Central memory CD4-positive, alpha-beta T cell (primary cell): ENCODE measurements at places on chromosomes 16 and 17.

DNA sequence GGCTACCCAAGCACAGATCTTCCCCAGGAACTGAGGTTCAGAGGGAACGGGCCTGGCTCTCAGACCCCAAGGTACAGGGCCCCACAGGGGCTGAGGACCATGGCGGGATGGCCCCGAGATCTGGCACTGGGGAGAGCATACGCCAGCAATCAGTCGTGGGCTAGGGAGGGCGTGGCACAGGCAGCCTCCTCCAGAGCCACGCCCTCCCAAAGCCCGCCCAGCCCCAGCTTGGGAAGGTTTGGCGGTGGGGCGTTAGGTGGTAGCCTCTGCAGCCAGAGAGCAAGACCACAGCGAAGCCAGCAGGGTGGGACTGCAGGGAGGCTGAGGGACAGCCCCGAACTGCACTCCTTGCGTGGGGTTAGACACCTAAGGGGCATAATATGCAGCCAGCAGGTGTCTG, 11.6 kb downstream of the WNT9B start:
- no peak for DNase-seq

DNA sequence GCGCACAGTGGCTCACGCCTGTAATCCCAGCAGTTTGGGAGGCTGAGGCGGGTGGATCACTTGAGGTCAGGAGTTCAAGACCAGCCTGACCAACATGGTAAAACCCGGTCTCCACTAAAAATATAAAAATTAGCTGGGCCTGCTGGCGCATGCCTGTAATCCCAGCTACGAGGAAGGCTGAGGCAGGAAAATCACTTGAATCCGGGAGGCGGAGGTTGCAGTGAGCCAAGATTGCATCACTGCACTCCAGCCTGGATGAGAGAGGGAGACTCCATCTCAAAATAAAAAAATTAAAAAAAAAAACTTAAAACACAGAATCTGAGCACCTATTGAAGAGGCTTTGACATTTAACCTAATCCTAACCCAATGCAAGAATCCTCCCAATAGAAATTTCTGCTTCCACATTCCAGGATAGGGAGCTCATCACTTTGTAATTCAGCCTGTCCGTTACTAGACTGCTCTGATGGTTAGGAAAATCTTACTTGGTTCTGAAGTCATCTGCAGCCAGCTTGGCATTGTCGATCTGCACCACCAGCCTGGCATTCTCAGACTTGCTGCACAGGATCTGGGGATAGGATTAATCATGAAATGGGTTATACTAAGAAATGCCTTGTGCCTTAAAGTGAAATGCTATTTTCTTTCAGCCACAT, 2.1 kb downstream of the KRT33B start:
- no peak for DNase-seq

- no peak for DNase-seq
Measured at GRCh38 chr17:47942096-47942510, 732 bp downstream of the PNPO start.

GRCh38 chr16:14070555-14070876, 603 bp upstream of the MRTFB start:
- DNase-seq, result no peak

- DNase-seq, result no peak
Measured at GRCh38 chr16:28289048-28289447, 3.3 kb upstream of the SBK1 start.

DNA sequence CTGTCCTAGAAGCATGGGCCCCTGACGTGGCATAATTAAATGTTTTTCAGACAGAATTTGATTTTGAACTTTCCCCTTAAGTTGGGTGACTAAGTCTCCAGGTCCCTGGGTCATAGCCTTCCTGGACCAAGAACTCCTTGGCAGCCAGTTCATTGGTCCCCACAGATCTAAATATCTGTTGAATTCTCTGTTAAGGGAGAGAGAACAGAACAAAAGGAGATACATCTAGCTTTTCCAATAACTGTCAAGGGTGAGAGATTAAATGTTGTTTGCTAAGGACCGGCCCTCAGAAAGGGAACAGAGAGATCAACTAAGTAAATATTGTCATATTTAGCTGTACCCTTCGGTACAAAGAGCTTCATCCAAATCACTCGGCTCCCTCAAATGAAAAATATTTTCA, 78.2 kb upstream of the NOL11 start:
- no peak for DNase-seq

GRCh38 chr16:8607214-8607613, 14.3 kb upstream of the METTL22 start:
- no peak for DNase-seq

GRCh38 chr17:44385287-44386181, 3.9 kb downstream of the ITGA2B start:
- DNase-seq, result peak; percentile 72

DNA sequence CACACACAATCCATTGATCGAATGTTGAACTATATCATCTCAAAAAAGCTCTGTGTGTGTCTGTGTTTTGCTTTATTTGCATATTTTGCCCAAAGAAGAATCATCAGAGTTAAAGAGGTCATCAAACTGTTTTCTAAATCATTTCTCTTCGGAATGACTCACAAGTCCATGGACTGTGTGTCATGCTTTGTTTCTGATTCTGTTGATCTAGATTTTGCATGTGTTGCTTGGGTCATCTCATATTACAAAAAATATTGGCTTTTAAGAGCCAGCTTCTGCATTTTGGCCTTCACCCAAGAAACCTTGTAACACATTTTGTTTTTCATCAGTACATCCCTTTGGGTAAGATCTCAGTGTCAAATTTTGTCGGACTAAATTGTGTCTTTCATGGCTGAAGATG, 471.2 kb upstream of the HSBP1 start:
- no peak for DNase-seq

DNA sequence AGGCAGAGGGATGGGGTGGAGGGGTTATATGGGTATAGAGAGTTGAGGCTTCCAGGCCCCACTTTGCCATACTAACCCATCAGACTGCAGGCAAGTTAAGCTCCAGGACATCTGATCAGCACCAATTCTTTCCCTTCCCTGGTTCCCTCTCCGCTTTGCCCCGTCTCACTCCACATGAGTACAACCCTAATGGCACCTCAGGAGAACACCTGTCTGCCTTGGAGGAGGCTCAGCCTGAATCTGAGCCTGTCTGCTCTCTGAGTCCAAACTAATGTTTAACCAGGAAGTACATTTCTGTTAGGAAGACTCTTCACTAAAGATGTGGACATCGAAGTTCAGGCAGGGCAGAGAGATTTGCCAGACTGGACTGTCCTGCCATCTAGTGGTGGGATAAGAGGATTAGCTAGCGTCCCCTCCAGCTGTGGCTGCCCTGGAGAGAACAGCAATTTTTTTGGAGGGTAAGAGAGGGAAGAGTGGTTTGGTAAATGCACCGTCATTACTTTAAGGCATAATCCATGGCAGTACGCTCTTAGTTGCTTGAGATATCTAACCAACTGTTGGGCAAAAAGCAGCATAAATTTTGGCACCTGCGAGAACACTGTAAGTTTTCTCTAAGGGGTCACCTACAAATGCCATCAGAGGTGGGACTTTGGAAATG, 29.2 kb upstream of the LRRC75A start:
- DNase-seq, result peak; percentile 62

GRCh38 chr16:79261944-79262552, 338.5 kb downstream of the MAF start:
- DNase-seq, result no peak

- DNase-seq, result no peak
Measured at GRCh38 chr17:83036193-83036592, 43.2 kb upstream of the METRNL start.

DNA sequence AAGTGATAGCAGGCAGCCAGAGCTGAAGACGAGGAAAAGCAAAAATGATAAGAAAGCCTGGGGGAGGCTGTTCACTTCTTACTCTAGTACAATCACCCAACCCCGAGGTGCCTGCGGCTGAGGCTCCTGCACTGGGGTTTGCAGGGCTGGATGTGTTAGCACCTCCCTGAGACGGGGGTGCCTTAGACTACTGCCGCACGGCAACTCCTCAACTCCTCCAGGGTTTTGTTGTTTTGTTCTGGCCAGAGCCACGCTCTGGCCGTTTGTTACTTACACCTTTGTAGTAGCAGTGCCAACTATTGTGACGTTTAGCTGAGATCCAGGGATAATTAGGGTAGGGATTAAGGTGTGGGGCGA, 51.5 kb downstream of the LDHD start:
- peak; percentile 16 for DNase-seq

DNA sequence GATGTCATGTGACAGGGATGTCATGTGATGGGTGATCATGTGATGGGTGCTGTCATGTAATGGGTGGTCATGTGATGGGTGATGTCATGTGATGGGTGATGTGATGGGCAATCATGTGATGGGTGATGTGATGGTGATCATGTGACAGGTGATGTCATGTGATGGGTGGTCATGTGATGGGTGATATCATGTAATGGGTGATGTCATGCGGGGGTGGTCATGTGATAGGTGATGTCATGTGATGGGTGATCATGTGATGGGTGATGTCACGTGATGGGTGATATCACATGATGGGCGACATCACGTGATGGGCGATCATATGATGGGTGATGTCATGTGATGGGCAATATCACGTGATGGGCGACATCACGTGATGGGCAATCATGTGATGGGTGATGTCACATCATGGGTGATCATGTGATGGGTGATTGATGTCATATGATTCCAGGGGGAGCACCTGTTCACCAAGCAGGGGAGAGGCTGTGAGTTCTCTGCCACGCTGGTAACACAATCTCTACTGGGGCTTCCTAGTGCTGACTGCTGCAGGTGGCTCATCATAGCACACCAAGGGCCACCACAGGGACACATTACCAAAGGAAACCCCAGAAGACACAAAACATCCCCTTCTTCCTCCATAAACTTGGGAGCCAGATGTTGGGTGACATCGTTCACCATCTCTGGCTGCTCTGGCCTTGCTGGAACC, 16.5 kb downstream of the CD300LB start:
- DNase-seq, result no peak

- DNase-seq, result no peak
Measured at GRCh38 chr16:66041907-66042306, 324.6 kb upstream of the CDH5 start.

DNA sequence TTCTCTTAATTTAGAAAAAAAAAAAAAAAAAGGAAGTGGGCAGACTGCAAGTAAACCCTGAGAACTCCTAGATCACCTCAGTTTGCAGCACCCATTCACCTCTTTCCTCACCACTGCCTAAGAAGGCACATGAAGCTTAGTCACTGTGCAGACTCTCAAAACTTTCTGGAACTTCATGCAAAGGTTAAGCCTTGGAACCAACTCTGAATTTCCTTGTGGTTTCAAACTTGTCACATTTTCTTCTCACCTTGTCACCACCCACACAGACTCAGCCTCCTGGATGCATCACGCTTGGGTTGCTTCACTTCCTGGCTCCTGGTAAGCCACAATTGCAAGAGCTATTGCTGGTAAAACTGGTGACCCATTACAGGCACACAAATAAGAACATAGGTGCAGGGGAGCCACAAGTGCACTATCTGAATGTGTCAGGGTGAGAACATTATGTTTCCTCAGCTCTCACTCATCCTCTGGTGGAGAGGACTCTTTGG, 15.0 kb upstream of the CPD start:
- peak; percentile 85 for DNase-seq

DNA sequence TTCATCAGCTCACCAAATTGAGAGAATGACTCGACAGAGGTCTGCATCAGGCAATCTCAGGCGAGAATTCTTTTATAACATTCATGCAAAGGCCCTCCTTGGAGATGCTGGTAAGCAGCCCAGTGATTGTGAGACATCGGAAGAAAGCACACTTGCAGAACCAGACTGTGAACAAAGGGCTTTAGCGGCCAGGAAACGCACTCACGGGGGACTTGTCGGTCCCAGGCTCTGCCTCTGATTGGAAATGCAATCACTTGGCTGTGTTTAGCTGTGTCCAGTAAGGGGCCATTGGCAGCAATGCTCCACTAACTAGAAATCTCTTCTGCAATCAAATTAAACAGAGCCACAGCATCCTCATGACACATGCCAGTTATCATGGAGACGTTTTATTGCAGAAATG, 226.7 kb upstream of the CDH13 start:
- DNase-seq, result no peak

DNA sequence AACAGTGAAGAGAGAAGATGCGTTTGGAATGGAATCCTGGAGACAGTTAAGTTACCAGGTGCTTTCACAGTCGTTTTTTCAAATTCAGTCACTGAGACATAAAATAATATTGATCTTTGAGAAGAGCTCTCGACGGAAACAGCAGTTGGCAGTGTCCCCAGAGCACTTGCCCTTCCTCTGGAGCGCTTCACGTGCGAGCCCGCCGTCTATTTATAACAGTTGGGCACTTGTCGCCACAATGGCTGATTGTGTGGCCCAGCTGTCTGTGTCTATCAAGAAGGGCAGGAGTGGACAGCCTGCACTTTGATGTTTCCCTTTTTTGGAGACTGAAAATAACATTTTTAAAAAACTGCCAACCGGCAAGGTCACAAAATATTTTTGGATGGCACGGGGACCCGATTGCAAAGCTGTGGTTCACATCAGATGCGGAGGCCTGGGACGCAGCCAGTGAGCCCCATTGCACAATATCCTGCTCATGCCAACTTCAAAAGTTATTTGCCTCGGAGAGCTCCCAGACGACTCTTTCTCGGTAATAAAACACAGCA, 62.9 kb downstream of the ADCY9 start:
- DNase-seq, result no peak
